IMR-90 (cell line): ENCODE measurements at places on chromosomes 2 and 18. TPM values are rescaled to one million over a fixed set of nuclear protein-coding genes. Genes with fewer than 3 reads are reported as not detected.

The HDLBP gene
- total RNA-seq = 1,093 and 1,165 TPM in 2 replicates

The MATN3 gene
- 0.90 and 1.1 TPM in 2 replicates for total RNA-seq

The STPG4 gene
- total RNA-seq = 0.18 and 0.28 TPM in 2 replicates

DNA sequence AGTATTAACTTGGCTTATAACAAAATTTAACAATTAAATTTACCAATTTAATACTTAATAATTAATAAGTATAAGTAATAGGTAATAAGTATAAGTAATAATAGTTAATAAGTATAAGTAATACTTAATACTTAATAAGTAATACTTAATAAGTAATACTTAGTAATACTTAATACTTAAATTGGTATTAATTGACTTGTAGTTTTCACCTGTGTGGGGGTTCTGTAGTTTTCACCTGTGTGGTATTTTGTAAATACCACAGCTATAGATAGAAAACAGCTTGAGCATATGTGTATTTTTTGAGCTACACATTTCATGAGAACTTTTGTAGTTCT is 55.4 kb downstream of the MAPRE2 start:
- no peaks in the 10 kb centered on the region for H3K27me3 ChIP-seq
- DNase-seq = no peak
- H3K27ac ChIP-seq = no peak overlapping the region

DNA sequence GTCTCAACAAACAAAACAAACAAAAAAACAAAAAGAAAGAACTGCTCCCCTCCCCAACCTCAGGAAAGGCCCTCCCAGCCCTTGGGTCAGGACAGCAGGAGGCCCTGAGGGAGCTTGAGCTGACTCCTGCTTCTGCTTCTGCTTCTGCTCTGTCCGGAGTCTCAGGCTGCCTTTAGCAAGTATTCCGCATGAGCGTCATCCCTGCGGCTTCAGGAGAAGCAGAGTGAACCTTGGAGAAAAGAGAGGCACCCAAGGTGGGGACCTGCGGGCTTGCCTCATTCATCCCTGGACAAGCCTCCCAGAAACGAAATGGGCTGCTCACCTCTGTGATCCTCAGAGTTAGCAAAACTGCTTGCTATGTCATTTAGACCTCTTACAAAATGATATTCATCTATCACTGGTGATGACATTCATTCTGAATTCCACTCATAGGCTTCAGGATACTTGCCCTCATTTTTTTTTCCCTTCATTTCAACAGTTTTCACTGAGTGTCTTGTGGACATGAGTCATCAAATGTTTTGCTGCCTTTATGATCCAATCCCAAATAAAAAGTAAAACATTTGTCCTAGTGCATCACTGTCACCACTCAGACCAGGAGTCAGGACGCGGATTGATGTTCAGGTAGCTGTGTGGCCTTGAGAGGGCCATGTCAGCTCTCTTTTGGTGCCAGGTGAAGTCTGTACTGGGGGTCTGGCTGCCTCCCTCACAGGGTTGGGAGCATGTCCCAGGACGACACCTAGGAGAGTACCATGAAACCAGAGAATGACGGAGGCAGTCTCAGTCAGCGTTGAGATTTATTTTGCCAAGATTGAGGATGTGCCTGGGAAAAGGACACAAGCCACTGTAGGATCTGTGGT is 51.7 kb downstream of the IMPA2 start:
- peaks cover 17% of the 10 kb centered on the region for H3K36me3 ChIP-seq
- DNase-seq = peak; percentile 68
- no peaks in the 10 kb centered on the region for H3K27me3 ChIP-seq
- no peak overlapping the region for H3K4me3 ChIP-seq

DNA sequence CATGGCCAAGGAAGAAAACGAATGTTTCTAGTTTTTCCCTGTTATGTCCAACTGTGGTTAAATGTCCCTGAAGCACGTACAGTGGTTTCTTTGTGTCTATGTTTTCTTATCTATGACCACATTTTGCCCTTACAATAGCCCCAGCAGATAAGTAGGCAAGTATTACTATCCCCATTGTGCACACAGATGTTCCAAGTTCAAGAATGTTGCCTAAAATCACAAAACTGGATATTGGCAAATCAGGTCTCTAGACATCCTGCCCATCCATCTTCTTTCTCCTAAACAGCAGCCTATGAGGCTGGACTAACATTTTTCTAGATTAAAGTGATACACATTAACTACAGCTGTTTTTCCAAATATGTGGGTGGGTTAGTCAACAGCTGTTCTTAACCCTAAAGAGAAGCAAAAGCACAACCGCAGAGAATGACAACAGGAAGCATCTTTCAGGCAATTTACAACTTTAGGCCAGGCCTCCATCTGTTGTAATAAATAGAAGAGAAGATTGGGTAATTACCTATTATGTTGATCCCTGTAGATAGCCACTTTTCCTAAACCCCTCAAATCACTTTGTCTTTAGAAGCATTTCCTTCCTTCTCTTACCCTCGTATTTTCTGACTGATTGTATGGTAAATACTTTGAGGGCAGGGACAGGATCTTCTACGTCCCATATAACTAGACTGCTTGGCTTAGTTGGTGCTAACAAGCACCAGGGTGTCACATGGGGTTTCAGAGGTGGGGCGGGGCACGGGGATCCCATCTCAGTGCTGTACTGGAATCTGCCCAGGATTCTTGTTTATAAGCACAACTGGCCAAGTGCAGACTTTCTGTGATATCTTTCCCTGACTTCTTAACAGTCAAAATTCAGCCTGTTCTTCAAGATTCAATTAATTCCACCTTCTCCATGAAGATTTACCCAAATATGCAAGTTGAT is 132.1 kb upstream of the SETBP1 start:
- H3K4me3 ChIP-seq = no peak overlapping the region
- no peaks in the 10 kb centered on the region for H3K4me1 ChIP-seq
- no peaks in the 10 kb centered on the region for H3K36me3 ChIP-seq
- H3K27ac ChIP-seq = no peak overlapping the region

DNA sequence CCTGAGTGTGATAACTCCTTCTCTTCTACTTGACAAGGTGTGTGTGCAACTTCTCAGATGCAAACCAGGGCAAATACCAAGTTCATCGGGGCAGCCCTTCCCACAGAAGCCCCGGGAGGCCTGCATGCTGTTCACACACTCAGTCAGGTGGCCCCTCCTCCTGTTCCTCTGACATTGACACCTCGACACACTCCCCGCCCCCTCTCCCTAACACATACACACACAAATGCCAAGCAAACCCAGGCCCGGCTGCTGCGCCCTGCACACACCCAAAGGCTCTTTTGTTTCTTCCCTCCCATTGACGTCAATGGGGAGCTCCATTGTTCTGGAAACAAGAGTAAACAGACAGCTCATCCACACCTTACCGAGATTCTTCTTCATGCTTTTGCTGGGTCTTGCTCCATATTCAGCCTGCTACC is 1.7 kb upstream of the PER2 start:
- DNase-seq = no peak
- H3K4me3 ChIP-seq = no peak overlapping the region
- no peaks in the 10 kb centered on the region for H3K36me3 ChIP-seq

DNA sequence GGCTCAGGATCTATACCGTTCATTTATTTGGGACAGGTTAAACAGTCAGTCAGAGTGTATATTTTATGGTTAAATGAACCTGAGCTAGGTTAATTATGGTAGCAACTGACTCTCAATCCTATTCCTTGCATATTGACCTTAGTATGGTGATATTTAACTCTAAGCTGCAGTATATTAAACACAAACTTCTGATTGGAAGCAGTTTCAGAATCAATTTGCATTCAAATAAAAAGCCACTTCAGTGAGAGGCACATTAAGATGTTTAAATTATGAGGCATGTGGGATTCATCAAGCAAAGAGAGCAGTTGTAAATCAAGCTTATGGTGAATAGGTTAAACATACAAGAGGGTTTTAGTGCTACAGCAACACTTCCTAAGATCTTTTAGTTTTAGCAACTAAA is 40.4 kb downstream of the FRZB start:
- no peaks in the 10 kb centered on the region for H3K36me3 ChIP-seq
- no peaks in the 10 kb centered on the region for H3K4me1 ChIP-seq
- no peak for DNase-seq
- no peak overlapping the region for H3K27ac ChIP-seq

GRCh38 chr2:190031969-190032618 is 30.4 kb downstream of the MSTN start:
- DNase-seq = no peak
- no peaks in the 10 kb centered on the region for H3K36me3 ChIP-seq
- H3K4me1 ChIP-seq = no peaks in the 10 kb centered on the region; the same call in 1 of the 2 replicates

DNA sequence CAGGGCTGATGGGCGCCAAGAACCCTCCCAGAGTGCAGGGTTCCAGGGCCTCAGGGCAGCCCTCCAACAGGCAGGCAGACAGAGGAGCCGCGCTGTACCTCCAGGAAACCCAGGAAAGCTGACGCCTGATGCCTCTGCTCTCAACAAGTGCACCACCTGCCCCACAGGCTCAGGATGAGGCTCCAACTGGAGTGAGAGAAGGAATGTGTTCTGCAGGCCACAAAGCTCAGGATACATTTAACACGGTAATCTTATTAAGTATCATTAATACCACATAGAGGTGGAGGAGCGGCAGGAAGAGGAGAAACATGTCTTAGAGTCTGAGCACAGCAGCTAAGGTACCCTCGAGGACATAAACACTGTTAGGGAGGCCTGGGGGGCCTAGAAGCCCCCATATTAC is 155.9 kb upstream of the CAPN13 start:
- no peak for DNase-seq
- H3K27ac ChIP-seq = no peak overlapping the region
- H3K36me3 ChIP-seq = no peaks in the 10 kb centered on the region
- no peaks in the 10 kb centered on the region; the same call in none of the 2 replicates for H3K27me3 ChIP-seq
- no peak overlapping the region for H3K4me3 ChIP-seq

DNA sequence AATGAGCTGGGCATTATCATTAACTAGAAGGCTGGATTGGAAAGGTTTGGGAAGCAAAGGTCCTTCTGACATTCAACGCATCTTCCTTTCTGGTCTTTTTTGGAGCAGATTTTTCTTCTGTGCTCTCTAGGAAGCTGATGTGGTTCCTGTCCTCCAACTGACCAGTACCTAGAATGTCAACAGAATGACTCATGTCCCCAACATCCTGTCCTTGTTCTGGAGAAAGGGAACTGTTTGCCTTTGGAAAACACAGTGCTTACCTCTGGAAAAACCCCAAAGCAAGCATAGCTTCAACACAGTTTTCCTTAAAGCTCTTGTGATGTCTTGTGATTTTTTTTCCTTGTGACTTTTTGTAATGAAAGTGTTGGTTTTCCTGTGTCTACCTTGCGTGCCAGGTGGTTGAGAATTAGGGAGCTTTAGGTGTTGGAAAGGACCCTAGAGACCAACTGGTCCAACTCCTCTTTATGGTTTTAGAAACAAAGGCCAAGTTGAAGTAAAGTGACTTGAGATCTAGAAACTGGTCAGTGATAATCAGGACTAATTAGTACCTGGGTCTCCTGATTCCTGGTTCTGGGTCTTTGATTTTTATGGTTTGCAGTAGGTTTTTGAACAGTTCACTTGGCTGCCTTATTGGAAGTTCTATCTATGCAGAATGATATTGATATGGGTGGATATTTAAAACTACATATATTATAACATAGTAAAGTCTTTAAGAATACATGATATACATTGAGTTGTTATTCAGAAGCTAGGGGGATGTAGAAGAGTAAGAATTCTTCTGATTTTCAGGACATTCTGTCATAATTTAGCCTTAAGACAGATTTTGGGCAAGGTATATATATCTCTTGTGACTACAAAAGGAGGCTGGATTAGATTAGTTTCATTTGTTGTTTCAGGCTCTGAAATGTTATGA is 70.5 kb downstream of the FMNL2 start:
- H3K4me1 ChIP-seq = peaks cover 8% of the 10 kb centered on the region; the same call in 1 of the 2 replicates
- no peaks in the 10 kb centered on the region for H3K36me3 ChIP-seq
- no peaks in the 10 kb centered on the region for H3K27me3 ChIP-seq
- DNase-seq = peak; percentile 42

DNA sequence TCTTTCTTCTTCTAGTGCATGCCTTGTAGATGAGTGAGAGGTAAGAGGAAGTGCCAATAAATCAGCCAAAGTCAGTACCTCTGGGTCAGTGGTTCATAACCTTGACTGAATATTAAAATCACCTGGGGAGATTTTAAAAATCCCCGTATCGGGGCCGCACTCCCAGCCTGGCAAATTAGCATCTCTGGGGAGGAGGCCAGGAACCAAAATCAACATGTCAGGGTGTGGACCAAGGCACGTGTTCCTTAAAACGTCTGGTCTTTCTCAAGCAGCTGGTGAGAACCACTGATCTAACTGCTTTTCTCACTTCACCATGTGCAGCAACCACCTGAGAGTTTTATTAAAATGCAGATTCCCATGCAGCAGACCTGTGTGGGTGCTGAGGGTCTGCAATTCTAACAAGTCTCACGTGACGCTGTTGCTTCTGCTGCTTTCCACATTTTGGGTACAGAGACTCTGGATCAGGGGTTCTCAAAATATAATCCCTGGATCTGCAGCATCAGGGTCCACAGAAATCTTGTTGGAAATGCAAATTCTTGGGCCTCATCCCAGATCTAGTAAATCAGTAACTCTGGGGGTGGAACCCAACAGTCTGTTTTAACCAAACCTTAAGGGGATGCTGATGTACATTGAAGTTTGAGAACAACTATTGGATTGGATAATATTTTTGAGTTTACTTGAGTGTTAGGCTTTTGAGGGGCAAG is 49.5 kb downstream of the CHST9 start:
- H3K4me3 ChIP-seq = no peak overlapping the region
- H3K36me3 ChIP-seq = no peaks in the 10 kb centered on the region
- H3K27me3 ChIP-seq = no peaks in the 10 kb centered on the region
- no peak overlapping the region for H3K27ac ChIP-seq
- no peak for DNase-seq
